AG20443 (cell line): ENCODE measurements at places on chromosomes 2 and 18.

GRCh38 chr2:120791962-120792297 is 56.3 kb downstream of the GLI2 start:
- DNase-seq = no peak

DNA sequence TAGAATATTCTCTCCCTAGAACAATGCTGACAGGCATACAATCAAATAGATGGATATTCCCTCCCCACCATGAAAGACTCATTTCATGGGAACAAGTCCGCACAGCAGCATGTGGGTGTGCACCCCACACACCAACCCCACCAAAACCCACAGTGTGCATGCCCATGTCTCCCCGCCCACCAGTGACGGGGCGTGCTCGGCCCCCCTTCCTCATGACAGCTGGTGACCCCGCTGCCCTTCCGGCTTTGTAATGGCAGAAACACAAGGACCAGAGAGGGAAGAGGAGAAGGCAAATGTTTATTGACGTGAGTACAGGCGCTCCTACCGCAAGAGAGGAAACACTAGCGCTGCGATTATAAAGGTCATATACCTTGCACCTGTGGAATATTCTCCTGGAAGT is 30.8 kb upstream of the ODC1 start:
- DNase-seq = no peak

- no peak for DNase-seq
Observed at GRCh38 chr2:223536546-223536945, 65.6 kb downstream of the SCG2 start.

DNA sequence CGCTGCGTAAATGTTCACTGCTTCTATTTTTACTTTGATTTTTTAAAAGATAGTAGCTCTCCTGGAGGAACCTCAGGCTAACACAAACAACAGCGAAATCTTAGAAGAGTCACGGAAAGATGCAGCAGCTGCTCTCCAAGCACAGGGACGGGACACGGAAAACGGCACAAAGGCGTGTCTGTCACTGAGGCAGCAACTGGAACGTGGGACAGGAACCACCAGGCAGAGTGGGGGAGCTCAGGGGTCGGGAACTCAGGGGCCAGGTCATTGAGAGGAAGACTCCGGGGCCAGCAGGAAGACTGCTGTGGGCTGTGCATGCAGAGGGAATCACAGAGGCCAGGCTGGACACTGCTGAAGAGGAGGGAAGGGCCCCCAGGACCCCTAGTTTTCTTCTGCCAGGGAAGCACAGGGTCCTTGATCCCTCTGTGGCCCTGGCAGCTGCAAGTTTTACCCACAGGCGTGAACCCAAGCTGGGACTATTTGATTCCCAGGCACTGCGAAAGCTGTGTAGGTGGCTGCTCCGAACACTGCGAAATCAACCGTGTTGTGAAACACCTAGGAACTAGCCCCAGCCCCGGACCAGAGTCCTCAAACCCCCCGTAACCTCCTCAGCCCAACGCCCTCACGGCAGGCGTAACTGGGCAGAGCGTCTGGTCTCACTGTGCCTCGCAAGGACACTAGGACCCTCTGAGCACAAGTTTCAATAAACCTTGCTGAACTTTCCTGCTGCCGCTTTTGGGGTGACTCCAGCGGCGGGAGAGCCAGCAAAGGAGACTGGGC is 263.0 kb downstream of the EIPR1 start:
- no peak for DNase-seq

- DNase-seq = no peak
Observed at GRCh38 chr2:96913398-96914202, 43.7 kb upstream of the SEMA4C start.

DNA sequence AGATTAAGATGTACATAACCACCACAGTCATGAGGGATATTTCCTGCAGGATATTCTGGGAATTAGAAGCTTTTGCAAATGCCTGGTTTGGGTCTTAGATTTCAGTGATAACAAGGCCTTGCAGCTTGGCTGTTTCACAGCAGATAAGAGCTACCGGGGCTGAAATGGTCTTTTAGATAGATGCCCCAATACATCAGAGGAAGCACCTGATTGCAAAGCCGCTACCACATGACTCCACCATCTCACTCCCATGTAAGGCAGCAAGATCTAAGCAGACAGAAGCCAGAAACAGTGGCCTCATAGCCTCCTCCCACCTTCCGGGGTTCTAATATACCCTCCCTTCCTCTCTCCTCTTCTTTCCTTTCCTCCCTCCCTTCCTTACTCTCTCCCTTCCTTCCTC is 31.1 kb upstream of the EPG5 start:
- no peak for DNase-seq

DNA sequence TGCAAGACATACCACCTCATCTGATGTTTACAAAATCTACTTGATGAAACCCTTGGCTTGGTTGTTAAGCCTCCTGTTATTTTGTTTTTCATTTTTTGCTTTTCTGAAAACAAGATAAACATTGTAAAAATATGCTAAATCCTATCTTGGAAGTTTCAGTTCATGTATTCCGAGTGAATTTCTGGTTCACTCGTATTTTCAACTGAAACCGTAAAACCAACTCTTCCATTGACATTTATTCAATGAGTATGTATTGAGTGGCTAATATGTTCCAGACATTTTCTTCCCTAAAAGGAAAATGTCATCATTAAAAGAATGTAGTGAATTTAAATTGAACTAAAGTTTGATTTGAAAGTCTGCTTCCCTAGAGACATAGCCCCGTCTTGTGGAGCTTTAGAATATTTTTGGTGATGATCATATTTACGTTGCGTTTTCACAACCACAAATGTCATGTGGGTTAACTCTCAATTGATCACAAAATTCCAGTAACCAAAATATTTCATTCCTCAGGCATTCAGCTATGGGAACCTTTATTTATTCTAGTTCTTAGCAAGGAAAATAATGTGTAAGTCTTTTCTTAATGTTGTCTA is 204.2 kb downstream of the MBD2 start:
- no peak for DNase-seq

DNA sequence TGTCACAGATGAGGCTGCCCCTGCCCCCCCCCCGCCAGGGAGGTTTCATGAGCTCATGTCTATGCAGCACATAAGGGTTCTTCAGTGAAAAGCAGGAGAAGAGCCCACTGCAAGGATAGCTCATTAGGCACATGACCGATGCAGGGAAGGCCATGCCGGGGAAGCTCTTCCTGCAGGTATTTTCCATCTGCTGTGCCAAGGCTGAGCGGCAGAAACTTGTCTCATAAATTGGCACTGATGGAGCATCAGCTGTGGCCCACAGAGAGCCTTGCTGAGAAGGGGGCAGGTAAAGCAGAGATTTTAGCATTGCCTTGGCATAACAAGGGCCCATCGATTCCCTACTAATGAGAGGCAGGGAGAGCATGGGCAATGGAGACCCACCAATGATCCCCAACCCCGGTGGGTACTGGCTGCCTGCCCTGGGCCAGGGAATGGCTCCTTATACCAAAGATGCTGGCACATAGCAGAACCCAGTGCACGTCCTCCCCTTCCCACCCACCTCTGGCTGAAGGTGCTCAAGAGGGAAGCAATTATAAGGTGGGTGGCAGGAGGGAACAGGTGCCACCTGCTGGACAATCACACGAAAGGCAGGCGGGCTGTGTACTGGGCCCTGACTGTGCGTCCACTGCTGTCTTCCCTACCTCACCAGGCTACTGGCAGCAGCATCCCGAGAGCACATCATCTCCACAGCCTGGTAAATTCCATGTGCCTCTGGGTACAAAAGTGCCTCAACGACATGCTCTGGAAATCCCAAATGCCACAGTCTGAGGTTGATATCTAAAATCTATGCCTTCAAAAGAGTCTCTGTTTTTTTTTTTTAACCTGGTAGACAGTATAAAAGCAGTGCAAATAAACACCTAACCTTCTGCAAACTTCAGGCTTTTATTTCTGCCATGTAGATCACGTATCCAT is 41.4 kb downstream of the STEAP3 start:
- peak; percentile 74 for DNase-seq

DNA sequence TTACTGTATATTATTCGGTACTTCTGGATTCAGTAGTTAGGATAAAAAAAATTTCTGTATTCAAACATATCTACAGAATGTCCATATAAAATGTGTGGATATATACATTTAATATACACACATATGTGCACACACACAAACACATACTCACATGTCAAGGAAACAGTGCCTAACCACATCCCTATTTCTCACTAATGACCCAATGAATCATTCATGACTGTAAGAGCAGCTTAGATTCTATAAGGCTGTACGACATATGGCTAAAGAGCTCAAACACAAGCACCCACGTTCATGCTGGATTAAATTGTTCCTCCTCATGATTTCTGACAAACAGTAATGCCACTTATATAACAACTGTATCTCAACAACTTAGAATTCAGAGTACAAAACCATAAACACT is 457.3 kb downstream of the ADCYAP1 start:
- no peak for DNase-seq

- DNase-seq = no peak
Observed at GRCh38 chr18:68397241-68398035, 317.5 kb downstream of the TMX3 start.

- peak; percentile 63 for DNase-seq
Observed at GRCh38 chr18:59272891-59273758, at the start of gene RAX. RAX (minus strand) TSS chr18:59273454; CDS start chr18:59273206, 248 bp downstream.

DNA sequence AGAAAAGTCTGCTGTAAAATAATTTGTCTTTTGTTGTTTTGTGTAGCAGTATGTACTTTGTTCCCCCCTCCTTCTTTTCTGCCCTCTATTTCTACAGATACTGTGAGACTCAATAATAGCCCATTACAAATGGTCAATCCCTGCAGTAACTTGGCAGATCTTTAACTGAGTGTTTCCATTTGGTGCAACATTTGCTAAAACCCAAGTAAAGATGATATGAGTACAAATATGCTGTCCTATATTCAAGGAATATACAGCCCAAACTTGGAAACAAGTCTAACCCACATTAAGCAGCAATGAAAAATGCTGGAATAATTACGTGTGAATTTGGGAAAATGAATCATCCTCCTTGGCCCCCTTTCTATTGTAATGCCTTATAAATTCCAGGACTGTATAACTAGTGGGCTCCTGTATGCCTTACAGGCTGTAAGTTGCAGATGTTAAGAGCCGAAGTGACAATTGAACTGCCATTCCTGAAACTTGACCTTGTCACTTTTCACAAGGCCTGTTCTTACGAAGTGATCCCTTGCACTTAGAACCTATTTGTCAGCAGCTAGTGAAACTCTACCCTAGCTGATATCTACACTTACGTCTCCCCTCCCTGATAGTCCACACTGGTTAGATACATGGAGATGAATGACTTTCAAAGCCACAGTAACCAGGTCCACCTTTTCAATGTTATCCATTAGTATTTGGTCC is 104.9 kb downstream of the IRS1 start:
- DNase-seq = no peak

- peak; percentile 9 for DNase-seq
Observed at GRCh38 chr18:34158881-34159690, 65.6 kb downstream of the NOL4 start.
